ENCODE measurements at places on chromosomes 5 and 9. TPM values are rescaled to one million over a fixed set of nuclear protein-coding genes. Genes with fewer than 3 reads are reported as not detected.

DNA sequence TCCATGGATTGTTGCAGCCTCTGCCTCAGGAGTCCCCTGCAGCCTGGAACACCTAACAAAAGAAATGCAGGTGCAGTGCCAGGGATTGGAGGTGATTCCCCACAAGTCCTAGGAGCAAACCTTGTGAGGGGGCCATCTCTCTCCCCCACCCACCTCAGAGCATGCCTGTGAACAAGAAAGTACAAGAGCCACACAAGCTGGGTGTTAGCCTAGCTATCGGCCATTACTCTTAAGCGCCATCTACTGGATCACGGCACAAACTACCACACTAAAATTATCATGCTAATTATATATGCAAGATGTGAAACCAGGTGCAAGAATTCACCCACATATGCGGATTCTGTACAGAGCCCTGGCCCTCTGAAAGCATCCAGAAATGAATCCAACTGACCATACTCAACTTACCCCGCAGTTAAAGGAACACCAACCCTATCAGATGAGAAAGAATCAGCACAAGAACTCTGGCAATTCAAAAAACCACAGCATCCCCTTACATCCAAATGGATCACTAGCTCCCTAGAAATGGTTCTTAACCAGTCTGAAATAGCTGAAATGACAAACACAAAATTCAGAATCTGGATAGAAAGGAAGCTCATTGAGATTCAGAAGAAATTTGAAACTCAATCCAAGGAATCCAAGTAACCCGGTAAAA, 16.5 kb upstream of the PRSS3 start:
- no peak for DNase-seq
- H3K36me3 ChIP-seq, result no peaks in the 10 kb centered on the region
- H3K27me3 ChIP-seq, result no peaks in the 10 kb centered on the region
- no peak overlapping the region for H3K4me3 ChIP-seq
- H3K27ac ChIP-seq, result no peak overlapping the region
- H3K4me1 ChIP-seq, result peaks cover 9% of the 10 kb centered on the region

DNA sequence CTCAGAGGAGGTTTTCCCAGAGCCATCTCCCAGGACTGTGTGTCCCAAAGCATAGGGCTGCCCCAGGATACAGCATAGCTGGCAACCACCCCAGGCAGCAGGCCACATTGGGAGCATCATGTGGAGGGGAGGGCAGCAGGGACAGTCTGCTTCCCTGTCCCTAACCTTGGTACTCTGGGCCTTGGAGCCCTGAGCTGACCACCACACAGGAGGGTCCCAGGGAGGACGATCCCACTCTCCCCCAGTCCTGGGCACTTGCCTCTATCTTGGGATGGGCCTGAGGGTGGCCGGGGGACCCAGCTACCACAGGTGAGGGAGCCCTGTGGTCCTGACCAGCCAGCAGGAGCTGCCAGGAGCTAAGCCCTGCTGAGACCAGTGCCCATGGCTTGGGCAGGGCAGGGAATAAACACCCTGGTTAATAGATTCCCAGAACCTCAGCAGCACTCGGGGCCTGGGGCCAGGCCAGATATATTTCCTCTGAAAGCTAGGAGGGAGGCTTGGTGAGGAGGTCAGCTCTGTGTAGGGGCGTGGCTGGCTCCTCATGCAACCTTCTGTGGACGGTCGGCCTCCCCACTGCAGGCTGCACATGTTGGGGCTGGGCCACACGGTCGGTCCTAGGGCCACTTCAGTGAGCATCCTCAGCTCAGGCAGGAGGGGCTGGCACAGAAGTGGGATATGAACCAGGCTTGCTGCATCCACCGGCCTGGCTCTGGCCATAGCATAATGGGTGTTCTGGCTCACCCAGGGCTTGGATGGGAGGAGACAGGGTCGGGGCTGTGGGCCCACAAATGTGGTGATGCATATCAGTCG, 4.2 kb downstream of the NINJ1 start:
- H3K27me3 ChIP-seq, result no peaks in the 10 kb centered on the region
- peaks cover 10% of the 10 kb centered on the region for H3K36me3 ChIP-seq
- DNase-seq, result no peak
- H3K27ac ChIP-seq, result peak overlapping the region; percentile 94
- no peak overlapping the region for H3K4me3 ChIP-seq
- peaks cover 85% of the 10 kb centered on the region for H3K4me1 ChIP-seq

- H3K4me3 ChIP-seq, result no peak overlapping the region
- no peaks in the 10 kb centered on the region for H3K27me3 ChIP-seq
- no peaks in the 10 kb centered on the region for H3K36me3 ChIP-seq
Observed at GRCh38 chr9:107975426-107976010, 485.9 kb upstream of the KLF4 start.

DNA sequence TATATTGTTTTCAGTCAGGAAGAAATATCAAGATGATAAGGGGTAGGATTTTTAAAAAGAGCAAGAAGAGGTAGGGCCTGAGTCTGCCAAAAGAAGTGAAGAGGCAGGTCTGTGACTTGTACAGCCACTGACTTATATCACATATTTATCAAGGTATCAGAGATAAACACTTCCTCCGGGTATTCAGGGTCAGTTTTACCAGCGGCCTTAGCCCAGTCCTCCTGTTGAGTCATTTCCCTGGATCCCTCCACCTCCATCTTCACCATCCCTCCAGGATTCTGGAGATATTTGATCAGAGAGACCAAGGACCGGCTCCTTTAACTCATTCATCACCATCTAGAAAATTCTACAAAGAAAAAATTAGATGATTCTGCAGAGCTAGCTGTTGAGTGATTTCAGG, 375.7 kb upstream of the TUSC1 start:
- no peak for DNase-seq
- no peaks in the 10 kb centered on the region for H3K4me1 ChIP-seq
- H3K36me3 ChIP-seq, result no peaks in the 10 kb centered on the region
- no peak overlapping the region for H3K4me3 ChIP-seq
- no peak overlapping the region for H3K27ac ChIP-seq

Gene IL13
- 0.80 TPM for total RNA-seq

Gene SGCD
- total RNA-seq, result 4.9 TPM

Gene EIF4E1B
- not detected for total RNA-seq

Gene CYFIP2
- total RNA-seq, result 13.1 TPM

Gene TAF1L
- total RNA-seq, result 0.08 TPM

Measured in suprapubic skin (tissue), 4 donors.